Aorta (tissue), 5 donors: ENCODE measurements at places on chromosomes 5 and 9. TPM values are rescaled to one million over a fixed set of nuclear protein-coding genes. Genes with fewer than 3 reads are reported as not detected.

DNA sequence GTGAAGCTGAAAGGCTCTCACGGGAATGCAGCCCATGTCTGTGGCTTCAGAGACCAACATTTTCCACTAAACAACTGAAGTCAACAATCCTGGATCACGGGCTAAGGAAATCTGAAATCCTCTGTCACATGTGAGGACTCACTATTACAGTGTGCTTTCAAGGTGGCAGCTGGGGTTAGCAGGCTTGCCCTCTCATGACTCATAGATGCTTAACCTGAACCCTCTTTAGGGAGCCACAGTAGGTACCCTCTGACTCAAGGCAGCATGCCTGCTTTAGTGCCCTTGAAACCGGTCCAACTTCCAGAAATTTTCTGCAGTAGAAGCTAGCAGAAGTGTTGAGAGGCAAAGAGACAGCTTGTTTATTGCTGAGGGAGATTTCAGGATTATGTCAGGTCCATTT, 232.5 kb downstream of the GABRB2 start:
- H3K36me3 ChIP-seq, result no peaks in the 10 kb centered on the region
- H3K27ac ChIP-seq, result no peak overlapping the region
- H3K4me3 ChIP-seq, result no peak overlapping the region
- no peak for DNase-seq
- no peaks in the 10 kb centered on the region for H3K27me3 ChIP-seq
- no peaks in the 10 kb centered on the region for H3K4me1 ChIP-seq

- H3K4me3 ChIP-seq, result no peak overlapping the region
- H3K27ac ChIP-seq, result no peak overlapping the region
- no peaks in the 10 kb centered on the region for H3K27me3 ChIP-seq
- H3K36me3 ChIP-seq, result no peaks in the 10 kb centered on the region
- DNase-seq, result no peak
These were observed 428.8 kb downstream of the ARHGEF28 start for GRCh38 chr5:74054641-74055421.

PCDHB2 gene
- total RNA-seq, result 4.1 TPM

- DNase-seq, result peak; percentile 91
- no peaks in the 10 kb centered on the region for H3K27me3 ChIP-seq
- no peak overlapping the region for H3K27ac ChIP-seq
- H3K4me3 ChIP-seq, result no peak overlapping the region
- H3K4me1 ChIP-seq, result no peaks in the 10 kb centered on the region
These were observed 2.0 kb upstream of the LMX1B start for GRCh38 chr9:126611592-126612325.

DNA sequence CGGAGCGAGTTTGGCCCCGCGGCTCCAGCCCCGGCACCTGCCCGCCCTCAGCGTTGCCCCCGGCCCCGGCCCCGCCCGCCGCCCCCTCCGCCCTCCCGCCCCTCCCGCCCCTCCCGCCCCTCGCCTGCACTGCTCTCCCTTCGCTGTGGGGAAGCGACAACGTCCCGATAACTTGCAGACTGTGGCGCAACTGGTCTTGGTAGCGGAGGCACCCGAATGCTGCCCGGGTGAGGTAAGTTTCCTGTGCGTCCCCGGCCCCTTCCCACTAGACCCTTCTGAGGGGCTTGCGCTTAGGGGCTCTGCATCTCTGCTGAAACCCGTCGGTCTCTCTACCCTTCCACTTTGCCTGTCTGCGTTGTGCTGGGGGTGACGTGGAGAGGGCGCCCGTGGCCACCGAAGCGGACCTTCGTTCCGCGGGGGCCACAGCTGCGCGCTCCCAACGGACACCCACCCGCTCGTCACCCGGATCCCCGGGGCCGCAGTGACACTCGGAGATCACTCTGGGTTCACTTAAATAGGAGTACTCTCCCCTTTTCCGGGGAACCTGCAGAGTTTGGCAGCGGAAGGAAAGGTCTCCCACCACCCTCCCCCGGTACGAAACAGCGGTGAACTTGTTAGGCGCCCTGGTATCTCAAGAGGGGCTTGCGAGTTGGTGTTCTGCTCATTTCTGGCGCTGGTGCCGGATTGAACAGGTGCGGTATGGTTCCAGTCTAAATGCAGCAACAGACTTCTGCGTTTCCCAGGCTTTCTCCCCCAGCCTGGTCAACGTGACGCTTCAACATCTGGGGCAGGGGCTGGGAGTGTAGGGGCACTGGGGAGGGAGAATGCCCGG, 707 bp downstream of the PIP5K1B start:
- no peaks in the 10 kb centered on the region for H3K36me3 ChIP-seq
- DNase-seq, result peak; percentile 45
- H3K27me3 ChIP-seq, result no peaks in the 10 kb centered on the region
- no peaks in the 10 kb centered on the region for H3K4me1 ChIP-seq
- no peak overlapping the region for H3K27ac ChIP-seq

- H3K36me3 ChIP-seq, result no peaks in the 10 kb centered on the region
- no peak for DNase-seq
- H3K4me1 ChIP-seq, result no peaks in the 10 kb centered on the region
- H3K4me3 ChIP-seq, result no peak overlapping the region
- no peak overlapping the region for H3K27ac ChIP-seq
These were observed 14.2 kb downstream of the TAL2 start for GRCh38 chr9:105676351-105676923.

- no peaks in the 10 kb centered on the region for H3K4me1 ChIP-seq
- H3K36me3 ChIP-seq, result no peaks in the 10 kb centered on the region
- no peak for DNase-seq
- H3K4me3 ChIP-seq, result no peak overlapping the region
- H3K27me3 ChIP-seq, result no peaks in the 10 kb centered on the region
- H3K27ac ChIP-seq, result no peak overlapping the region
These were observed 1069.1 kb downstream of the EFNA5 start for GRCh38 chr5:106601620-106602019.

- H3K27ac ChIP-seq, result no peak overlapping the region
- no peak overlapping the region for H3K4me3 ChIP-seq
- H3K36me3 ChIP-seq, result no peaks in the 10 kb centered on the region
- no peak for DNase-seq
These were observed 18.9 kb upstream of the PRRC1 start for GRCh38 chr5:127498548-127498947.

DNA sequence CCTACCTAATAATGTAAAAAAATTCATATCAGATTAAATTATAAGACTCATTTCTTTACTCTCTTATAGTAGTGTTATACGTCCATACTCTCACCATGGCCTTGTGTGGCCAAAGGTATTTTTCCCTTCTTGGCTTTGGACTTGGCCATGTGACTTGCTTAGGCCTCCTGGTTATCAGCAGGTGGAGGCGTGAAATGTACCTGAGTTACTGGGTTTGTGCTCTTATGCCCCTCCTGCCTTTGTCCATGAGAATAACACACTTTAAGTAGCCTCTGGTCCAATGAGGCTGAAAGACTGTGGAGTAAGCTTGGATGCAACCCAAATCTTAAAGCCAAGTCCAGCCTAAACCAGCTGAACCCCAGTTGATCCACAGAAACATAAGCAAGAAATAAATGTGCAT, 68.7 kb downstream of the RETREG1 start:
- DNase-seq, result no peak
- H3K4me3 ChIP-seq, result no peak overlapping the region
- no peaks in the 10 kb centered on the region for H3K4me1 ChIP-seq

- no peak for DNase-seq
- H3K27me3 ChIP-seq, result no peaks in the 10 kb centered on the region
- H3K4me3 ChIP-seq, result no peak overlapping the region
- peaks cover 3% of the 10 kb centered on the region for H3K36me3 ChIP-seq
- H3K27ac ChIP-seq, result no peak overlapping the region
These were observed 233.1 kb downstream of the ADAMTSL1 start for GRCh38 chr9:18707061-18707461.

- no peak overlapping the region for H3K27ac ChIP-seq
- peaks cover 3% of the 10 kb centered on the region for H3K4me1 ChIP-seq
- DNase-seq, result no peak
- H3K4me3 ChIP-seq, result no peak overlapping the region
- H3K36me3 ChIP-seq, result no peaks in the 10 kb centered on the region
- H3K27me3 ChIP-seq, result no peaks in the 10 kb centered on the region
These were observed 387.5 kb downstream of the TRIM36 start for GRCh38 chr5:114782177-114782576.

CCL21 gene
- 13.0 TPM for total RNA-seq

DNA sequence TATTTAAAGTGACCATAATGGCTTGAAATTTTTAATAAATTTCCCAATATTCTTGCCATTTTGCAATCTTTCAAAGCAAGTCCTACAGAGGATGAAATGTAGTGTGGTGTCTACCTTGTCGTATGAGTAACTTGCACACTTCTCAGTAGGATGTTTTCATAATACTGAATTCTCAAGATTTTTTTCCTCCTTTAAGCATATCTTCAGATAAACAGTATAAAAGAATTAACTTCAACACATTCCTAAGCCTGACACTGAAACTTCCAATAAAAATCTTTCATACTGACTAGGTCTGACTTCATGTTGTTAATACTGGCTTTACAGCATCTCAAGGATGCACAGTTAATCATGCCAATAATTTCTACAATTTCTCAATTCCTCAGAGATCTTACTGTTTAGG, 62.0 kb downstream of the DROSHA start:
- no peak overlapping the region for H3K27ac ChIP-seq
- H3K4me1 ChIP-seq, result no peaks in the 10 kb centered on the region
- peaks cover 12% of the 10 kb centered on the region for H3K36me3 ChIP-seq

DNA sequence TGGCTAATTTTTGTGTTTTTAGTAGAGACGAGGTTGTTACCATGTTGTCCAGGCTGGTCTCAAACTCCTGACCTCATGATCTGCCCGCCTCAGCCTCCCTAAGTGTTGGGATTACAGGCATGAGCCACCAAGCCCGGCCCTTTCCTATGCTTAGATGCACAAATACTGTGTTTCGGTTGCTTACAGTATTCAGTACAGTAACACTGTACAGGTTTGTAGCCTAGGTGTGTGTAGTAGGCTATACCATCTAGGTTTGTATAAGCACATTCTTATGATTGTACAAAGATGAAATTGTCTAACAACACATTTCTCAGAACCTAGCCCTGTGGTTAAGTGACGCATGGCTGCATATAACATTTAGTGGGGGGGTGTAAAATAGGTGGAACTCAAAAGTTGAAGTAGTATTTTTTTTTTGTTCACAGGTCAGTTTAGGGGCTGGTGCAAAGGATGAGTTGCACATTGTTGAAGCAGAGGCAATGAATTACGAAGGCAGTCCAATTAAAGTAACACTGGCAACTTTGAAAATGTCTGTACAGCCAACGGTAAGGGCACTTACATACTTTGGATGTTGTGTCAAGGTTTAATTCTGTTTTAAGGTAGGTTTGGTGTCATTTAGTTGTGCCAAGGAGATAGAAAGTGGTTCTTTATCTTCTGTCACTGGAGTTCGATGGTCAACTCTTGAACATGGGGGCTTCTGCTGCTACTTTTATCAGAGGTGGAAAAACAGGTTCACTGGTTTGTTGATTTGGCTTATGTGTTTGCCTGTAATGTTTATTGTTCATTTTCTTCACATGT, 3.4 kb downstream of the NPM1 start:
- no peak for DNase-seq
- no peaks in the 10 kb centered on the region for H3K27me3 ChIP-seq
- H3K4me3 ChIP-seq, result no peak overlapping the region

GRCh38 chr5:75460942-75461610, 50.4 kb downstream of the CERT1 start:
- no peaks in the 10 kb centered on the region for H3K4me1 ChIP-seq
- no peaks in the 10 kb centered on the region for H3K27me3 ChIP-seq
- no peak for DNase-seq
- no peak overlapping the region for H3K4me3 ChIP-seq
- no peak overlapping the region for H3K27ac ChIP-seq
